ENCODE measurements at places on chromosomes 2 and 18.

DNA sequence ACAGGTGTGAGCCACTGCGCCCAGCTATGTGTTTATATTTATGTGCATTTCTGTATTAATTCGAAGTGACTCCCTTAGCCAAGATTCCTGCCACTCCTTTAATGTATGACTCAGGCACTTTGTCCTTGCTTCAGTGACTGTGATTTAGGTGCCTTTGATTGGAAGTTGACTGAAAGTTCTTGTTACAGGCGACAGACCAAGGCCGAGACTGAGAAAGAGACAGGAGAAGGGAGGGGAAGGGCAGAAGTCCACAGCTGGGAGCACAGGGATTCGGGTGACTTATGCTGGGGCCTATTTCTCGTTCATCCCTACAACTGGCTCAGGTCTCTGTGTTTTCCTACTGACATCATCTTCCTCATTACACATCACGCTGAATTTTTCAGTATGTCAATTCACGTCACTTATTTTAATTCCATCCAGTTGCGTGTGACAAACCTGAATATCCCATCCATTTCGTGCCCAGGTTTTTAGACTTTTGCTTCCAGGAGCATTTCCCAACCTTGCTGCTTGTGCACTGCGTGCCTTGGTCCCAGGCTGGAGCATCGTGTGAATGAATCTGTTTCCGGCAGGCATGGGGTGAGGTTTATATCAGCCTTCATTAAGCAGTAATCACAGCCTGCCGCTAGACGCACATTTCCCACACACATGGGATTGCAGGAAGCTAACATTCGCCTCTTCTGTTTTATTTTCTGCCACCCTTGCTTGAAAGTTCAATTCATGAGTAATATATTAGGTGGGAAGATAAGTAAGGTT is 42.4 kb downstream of the TMEM18 start:
- no peak for DNase-seq

DNA sequence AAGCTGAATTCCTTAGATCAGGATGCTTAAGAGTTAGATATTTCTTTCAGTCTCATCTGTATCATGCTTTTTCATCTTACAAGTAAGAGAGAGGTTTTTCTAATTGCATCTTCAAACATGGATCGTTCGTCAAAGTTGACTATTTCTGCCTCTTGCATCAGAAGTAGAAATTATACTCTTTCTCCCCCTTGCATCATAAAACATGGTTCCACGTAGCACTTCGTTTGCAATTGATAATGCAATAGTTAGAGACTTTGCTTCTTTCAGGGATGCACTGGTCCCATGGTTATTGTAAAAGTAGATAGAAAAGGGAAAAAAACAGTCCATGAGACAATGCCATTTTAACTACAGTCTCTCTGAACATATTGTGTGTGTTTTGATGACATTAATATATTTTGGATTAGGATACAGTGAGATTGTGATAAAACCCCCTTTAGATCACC is 75.1 kb upstream of the PARD3B start:
- DNase-seq, result no peak

DNA sequence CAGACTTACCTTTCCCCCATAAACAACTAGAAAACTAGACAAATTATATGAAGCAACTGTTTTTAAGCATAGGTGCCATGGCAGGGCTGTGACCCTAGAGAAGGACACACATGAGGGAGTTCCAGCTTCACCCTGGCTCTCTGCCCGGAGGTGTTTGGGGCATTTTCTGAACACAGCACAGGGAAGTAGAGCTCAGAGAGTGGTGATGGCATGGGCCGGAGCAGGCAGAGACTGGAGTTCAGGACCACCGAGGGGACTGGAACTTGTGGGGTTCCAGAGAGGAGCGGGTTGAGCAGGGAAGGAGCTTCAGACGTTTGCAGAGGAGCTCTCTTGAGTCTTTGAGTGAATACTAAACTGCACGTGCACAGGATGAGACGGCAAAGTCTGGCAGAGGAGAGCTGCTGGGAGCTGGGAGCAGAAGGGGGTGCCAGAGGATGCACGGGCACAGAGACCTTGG is 26.5 kb upstream of the KLF11 start:
- no peak for DNase-seq

DNA sequence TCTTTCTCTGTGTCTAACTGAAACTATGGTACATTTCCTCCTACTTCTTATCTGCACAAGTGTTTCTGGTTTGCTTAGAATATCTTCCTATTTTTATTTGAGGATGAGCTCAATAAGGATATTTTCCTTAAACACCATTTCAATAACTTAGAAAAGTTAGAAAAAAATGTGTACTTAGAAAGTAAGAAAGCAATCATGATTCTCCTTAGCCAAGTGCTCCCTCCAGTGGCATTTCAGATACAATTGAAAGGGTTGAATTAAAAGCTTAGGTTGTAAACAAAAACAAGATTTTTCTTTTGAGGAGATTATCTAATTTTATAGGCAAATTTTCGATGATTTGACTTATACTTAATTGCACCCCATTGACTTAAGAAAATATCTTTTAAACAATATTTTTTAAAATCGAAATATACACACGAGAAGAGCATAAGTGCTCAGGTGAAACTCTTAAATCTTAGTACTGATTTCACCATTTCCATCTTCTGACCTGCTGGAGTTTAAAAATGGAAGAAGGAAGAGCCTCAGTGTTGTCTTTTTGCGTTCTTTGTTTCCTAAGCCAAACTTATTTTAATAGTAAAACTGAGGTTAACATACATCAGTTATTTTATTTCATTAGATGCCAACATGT is 26.9 kb downstream of the C18orf63 start:
- DNase-seq, result no peak

DNA sequence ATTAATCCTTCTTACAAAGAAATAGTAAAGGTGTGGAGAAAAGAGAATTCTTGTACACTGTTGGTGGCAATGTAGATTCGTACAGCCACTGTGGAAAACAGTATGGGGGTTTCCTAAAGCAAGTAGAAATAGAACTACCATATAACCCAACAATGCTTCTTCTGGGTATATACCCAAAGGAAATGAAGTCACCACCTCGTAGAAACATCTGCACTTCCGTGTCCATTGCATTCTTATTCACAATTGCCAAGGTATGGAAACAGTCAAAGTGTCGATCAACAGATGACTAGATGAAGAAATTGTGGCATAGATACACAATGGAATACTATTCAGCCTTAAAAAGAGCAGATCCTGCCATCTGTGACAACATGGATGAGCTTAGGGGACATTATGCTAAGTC is 93.4 kb upstream of the TGIF1 start:
- DNase-seq, result no peak

GRCh38 chr18:9209279-9209678 is 72.7 kb downstream of the ANKRD12 start:
- DNase-seq, result no peak

DNA sequence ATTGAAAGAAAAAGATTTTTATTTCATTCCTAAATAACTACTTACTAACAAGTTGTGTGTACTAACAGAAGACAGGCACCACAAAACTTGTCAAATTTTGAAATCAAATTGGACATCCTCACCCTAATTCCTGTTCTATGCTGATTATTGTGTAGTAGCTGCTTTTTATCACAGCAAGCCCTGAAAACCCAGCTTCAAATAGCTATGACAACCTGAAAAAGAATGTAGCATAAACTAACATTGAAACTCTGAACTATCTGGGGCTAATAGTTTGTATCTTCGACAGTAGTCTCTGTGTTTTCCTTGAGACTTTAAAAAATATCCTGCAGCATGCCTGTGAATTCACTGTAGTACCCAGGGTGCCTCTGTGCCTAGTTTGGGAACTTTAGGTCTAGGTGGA is 122.6 kb downstream of the WDPCP start:
- DNase-seq, result no peak

GRCh38 chr2:240932724-240933047 is 26.6 kb downstream of the CROCC2 start:
- DNase-seq, result no peak

DNA sequence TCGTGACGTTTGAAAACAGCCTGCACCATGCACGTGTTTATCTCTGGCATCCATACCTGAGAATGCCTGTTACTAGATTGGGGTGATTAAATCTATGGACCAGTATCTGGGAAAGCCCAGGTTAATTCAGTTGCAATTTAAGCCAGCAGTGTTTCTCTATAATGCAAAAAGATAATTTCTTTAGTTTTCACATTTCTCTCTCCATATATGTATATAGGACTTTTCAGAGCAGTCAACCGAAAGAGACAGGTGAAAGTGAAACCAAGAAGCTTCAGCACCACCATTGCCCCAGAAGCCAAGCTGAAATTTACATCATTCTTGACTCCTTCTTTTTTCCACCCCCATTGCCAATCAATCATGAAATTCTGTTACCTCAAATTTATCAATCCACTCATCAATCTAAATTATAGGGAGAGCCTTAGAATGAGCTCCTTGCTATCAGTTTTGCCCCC is 2.7 kb upstream of the LRP2 start:
- no peak for DNase-seq

- no peak for DNase-seq
Observed at GRCh38 chr2:239700686-239701345, 300.0 kb upstream of the HDAC4 start.

GRCh38 chr2:133252780-133253355 is 315.4 kb downstream of the NCKAP5 start:
- DNase-seq, result no peak

GRCh38 chr18:53489266-53489665 is 735.2 kb downstream of the MBD2 start:
- no peak for DNase-seq

DNA sequence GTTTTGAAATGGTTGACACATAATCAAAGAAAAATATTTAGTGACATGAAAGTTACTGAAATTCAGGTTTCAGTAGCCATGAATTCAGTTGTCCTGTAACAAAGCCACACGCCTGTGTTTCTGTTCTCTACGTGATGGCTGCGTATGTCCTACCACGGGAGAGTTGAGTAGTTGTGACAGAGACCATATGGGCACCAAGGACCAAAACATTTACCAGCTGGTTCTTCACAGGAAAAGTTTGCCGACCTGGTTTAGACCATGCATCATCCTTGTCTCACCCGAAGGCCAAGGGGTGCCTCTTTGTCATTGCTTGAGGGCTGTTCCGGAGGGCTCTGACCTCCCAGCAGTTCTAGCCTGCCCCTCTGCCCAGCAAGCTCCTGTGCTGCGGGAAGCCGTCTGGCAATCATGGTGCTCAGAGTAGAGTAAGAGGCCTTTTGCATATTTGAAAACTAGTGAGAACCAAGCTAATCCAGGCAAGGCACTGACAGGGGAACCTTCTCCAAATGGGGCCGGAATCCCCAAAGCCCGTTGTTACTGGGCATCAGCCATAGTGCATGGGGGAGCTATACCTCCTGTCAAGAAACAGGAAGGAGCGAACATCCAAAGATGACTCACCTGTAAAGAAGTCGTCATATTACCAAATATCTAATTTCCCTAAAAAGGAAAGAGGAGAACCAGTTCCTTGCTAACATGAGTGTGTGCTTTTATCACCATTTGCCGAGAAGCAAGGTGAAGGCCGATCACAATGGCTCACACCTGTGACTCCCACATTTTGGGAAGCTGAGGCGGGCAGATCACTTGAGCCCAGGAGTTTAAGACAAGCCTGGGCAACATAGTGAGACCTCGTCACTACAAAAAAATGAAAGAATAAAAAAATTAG is 92.6 kb upstream of the RAB12 start:
- DNase-seq, result no peak

- DNase-seq, result no peak
Observed at GRCh38 chr18:77970814-77971213, 721.2 kb downstream of the GALR1 start.

DNA sequence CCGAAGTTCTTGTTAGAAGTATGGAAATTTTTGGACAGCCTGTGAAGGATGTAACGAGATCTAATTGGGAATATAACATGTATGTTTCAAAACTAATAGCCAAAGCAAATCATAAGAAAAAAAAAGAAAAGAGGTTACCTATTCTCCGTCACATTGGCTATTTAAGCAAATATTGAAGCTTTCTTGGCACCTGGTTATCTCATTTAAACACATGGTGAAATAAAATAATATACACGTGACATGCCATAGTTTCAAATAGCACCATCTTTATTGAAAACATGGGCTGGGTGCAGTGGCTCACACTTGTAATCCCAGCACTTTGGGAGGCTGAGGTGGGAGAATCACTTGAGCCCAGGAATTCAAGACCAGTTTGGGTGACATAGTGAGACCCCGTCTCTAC is 56.7 kb downstream of the ZEB2 start:
- DNase-seq, result no peak

DNA sequence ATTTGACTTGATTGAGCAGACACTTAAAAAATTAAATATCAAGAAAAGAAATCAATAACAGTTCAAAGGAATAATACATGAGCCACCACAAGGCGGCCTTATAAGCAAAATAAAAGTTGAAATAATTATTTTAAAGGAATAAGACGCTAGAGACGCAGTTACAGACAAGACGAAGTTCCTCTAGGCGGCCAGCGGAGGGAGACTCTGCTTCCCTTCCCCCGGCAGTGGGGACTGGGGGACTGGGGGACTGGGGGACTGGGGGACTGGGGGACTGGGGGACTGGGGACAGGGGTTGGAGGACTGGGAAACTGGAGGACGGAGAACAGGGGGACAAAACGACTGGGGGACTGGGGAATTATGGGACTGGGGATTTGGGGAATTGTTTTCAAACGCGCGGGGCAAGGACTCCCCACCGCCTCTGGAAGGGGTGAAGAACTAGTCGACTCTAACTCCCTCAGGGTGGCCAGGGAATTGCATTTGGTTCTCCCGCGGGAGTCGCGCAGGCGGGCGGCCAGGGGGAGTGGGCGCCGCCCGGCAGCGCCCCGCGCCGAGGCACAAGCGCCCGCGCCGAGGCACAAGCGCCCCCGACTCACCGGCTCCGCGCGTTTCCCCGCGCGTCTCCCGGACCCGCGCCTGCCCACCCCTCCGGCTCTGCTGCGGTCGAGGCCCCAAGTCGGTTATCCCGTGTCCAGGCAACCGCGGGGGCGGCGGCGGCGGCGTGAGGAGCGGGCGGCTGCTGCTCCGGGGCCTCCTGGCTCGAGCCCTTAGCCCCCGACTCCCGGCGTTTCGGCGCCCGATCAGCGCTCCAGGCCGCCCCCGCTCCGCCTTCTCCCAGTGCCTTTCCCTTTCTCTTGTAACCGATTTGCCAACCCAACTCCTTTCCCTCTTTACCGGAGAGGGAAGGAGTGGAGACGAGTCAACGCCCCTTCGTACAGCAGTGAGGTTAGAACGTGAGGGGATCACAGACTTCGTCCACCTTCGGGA is at the start of gene CCDC178:
Gene CCDC178 (minus strand): TSS at position 662 of the 984 bp plus-strand sequence. CDS start 28,633 bp downstream, outside the sequence.
- DNase-seq, result no peak

Data from stimulated activated CD8-positive, alpha-beta memory T cell treated with anti-CD3 and anti-CD28 coated beads, Interleukin-15, amount 100 ng/mL, for 4 hours (primary cell).